NCI-H345 (cell line): ENCODE measurements at places on chromosomes 16 and 17.

DNA sequence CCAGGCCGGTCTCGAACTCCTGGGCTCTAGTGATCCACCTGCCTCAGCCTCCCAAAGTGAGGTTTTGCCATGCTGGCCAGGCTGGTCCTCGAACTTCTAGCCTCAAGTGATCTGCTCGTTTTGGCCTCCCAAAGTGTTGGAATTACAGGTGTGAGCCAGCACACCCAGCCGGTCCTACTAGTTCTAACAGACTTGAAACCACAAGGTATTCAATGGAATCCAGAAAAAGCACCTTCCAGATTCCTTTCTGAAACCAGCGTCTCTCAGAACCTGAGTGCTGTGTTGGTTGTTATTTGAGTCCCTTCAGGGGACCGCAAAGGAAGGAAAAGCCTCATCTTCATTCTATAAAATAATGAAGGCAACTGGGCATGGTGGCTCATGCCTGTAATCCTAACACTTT lies 4.1 kb downstream of the KRABD2 start:
- DNase-seq, result no peak

DNA sequence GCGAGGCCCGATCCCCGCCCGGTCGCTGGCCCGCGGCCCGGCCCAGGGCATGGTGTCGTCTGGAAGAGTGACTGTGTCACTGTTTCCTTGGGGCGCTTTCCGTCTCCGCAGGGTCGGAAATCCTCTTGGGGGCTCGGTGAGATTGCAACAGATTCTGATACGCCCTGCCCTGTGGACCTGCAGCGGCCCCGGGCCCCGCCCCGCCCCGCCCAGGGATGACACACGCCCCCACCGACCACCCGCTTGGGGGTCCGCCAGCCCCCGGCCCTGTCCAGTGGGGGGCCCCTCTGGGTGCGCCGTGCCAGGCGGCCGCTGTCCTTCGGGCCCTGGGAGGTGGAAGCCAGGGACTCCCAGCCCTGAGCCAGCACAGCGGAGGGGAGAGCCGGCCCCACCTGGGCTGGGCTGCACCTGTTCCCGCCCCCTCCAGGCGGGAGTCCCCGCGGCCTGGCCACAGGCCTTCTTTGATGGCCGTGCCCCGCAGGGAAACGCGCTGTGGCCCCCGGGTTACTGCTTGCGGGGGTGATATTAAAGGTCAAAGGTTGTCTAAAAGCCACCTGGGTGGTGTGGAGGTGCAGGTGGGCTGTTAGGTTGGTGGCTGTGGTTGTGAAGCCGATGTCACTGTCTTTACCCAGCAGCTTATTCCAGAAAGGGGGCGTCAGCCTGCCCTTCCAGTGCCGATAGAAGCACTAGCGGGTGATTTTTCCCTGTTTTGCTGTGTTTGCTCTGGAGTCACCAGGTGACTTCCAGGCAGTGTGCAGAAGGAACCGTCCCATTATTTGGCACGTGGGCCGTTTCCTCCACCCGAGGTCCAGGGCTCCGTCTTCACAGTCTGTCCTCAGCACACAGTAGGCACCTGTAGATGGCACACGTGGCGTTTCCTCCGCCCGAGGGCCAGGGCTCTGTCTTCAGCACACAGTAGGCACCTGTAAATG lies 752 bp downstream of the TBC1D24 start:
- peak; percentile 20 for DNase-seq

DNA sequence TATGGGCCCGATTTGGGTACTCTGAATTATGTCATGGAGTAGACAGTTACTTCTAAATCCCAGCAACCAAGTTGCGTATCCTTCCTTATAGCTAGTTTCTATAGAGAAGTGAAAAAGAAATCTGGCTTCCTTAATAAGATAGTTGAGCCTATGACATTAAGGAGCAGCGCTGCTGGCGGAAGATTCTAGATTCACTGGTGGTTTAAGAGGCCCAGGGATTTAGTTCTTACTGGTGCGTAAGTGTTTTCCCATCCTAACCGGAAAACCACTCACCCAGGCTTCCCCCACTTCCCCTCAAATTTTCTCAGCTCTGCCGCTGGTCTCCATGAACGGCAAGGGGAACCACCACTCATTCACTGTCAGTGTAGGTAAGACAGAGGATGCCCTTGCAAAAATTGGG lies 230.4 kb downstream of the CPPED1 start:
- no peak for DNase-seq

GRCh38 chr16:7746941-7747340 lies 414.3 kb downstream of the RBFOX1 start:
- DNase-seq, result no peak

- DNase-seq, result no peak
Observed at GRCh38 chr16:19505600-19506303, 16.1 kb downstream of the GDE1 start.

GRCh38 chr16:89583197-89583894 lies 7.8 kb downstream of the CPNE7 start:
- DNase-seq, result no peak

- DNase-seq, result peak; percentile 94
Observed at GRCh38 chr17:58783380-58783779, 27.7 kb downstream of the PPM1E start.

- DNase-seq, result no peak
Observed at GRCh38 chr17:62581764-62582163, 45.7 kb upstream of the MRC2 start.

DNA sequence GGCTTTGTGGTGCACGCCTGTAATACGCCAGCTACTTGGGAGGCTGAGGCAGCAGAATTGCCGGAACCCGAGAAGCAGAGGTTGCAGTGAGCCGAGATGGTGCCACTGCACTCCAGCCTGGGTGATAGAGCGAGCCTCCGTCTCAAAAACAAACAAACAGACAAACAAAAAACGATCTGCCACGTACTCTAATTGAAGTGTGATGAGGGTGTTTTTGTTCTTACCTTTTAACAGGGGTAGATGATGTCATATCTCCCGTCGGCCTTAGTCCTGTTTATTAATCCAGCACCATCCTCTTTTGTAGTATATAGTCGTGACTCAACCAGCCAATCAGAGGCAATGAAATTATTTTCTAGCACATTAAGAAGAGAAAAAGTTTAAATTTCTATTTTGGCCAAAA lies 58.5 kb downstream of the IQCK start:
- DNase-seq, result no peak

DNA sequence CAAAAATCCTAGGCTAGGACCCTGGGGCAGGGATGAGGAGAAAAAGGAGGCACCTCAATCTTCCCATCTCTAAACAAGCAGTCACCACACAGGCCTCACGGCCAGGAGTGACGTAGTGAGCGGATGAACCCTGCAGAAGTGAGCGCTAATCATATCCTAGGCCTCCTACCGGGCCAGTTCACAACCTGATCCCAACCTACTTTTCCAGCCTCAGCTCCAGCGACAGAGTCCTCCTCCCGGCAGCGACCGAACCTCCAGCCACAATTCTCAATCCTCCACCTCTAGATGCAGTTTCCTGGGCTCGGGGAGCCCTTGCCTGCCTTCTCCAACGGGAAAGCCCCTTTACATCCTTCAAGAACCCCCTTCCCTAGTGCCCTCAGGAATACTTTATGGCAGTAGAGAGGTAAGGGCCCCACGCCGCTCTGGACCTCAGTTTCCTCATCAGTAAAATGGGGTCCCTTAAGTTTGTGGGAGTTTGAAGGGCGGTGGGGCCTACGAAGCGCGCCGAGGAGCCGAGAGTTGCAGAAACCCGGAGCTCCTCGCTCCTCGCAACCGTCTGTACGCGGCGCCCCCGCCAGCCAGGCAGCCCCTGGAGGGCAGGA lies 1.4 kb downstream of the ZNF668 start:
- DNase-seq, result peak; percentile 25

GRCh38 chr16:26019381-26020242 lies 327.9 kb downstream of the HS3ST4 start:
- DNase-seq, result no peak

DNA sequence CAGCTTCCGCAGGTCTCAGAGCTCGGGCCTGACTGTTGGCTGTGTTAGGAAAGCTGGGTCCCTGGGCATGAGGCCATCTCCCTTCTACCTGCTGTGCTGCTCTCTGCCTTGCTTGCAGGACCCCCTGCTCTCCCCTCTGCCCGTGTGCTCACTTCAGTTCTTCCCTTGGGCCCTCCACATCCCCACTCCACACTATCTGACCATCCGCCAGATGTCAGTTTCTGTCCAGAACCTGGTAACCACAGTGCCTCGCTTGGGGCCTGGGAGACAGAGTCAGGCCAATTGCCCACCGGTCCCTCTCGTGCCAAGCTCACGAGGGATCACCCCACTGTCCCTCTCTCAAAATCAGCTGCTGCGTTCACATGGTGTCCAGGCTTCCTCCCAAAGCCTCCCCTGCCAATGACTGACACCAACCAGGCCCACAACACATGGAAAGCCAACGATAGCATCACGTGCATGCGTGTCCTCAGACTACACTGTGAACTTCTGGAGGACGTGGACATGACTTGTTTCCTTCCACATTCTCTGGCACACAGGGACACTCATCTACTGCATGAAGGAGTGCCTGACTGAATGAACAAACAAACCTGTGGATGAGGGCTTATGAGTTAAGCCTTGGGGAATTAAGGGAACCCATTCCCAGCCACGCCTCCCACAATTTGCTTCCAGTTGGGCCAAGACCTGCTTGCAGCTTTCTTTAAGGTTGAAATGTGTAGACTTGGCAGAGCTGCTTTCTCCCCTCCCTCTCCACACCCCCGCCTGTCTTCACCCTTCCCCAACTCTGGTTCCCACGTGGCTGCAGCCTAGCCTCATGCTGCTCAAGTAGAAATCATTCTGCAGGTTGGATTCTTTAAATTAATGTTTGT lies 72.5 kb upstream of the ZNF423 start:
- DNase-seq, result no peak

DNA sequence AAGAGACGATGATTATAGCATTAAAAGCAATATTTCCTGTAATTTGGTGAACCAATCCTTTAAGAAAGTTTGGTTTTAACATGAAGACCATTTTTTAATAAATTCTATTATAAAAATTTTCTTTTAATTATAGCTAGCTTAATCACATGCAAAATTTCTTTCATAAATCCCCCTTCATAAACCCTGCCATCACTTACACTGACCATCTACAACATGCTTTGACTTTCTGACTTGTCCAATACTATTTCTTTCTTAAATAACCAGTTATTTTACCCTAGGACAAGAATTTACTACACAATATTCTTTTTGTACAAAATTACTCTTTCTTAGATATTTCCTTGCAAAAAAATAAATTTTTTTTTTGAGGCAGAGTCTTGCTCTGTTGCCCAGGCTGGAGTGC lies 1334.8 kb downstream of the CDH11 start:
- no peak for DNase-seq

DNA sequence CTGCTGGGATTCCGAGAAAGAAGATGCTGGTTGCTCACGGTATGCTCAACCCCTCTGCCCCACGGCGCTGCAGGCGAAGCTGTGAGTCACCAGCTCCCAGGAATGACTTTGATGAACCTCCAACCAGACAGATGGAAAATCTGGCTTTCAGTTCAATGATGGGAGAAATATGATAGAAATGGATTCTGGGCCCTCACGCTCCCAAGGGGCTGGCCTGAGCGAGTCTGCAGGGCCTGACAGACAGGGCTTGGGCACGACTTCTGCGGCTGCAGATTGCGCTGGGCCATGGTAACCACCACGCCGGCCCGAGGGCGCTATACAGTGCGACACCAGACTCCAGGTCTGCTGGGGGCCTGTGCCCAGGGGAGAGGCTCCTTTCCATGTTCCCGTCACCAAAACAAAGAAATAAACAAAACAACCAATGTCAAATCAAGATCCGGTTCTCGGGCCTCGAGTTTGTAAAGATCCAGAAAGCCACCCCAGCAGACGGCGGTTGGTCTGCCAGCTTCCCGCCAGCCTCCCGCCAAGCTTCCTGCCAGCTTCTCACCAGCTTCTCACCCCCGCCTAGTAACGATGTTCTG lies 11.1 kb upstream of the ABR start:
- DNase-seq, result no peak

- DNase-seq, result no peak
Observed at GRCh38 chr17:61431594-61432311, 20.5 kb upstream of the TBX4 start.

- no peak for DNase-seq
Observed at GRCh38 chr17:61587807-61588660, 3.0 kb downstream of the NACA2 start.

DNA sequence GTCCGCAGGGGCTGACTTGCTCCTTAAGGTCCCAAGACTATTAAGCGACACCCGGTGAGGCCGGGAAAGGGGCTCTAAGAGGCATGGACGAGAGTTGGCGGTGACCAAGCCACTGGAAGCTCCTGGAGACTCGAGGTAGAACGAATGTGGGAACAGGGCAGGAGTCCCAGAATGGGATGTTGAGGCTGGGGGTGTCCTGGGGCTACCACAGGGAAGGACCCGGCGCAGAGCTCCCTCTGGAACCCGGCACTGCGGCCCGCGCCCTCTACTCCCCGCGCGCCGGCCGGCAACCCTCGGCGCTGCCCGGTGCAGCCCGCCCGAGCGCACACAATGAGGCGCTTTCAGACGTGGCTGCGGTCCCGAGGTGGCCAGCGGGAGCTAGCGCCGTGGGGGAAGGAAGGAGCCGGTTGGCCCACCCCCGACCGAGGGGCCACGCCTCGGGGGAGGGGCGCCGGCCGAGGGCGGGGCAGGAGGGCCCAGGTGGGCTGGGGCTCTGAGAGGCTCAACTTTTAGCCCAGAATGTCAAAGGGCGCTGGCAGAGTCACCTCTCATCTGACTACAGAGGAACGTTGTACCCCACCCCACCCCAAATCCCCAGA lies at the start of gene CHST6:
Gene CHST6 (minus strand): TSS at position 366 of the 599 bp plus-strand sequence. CDS start 15,613 bp downstream, outside the sequence.
- peak; percentile 18 for DNase-seq

DNA sequence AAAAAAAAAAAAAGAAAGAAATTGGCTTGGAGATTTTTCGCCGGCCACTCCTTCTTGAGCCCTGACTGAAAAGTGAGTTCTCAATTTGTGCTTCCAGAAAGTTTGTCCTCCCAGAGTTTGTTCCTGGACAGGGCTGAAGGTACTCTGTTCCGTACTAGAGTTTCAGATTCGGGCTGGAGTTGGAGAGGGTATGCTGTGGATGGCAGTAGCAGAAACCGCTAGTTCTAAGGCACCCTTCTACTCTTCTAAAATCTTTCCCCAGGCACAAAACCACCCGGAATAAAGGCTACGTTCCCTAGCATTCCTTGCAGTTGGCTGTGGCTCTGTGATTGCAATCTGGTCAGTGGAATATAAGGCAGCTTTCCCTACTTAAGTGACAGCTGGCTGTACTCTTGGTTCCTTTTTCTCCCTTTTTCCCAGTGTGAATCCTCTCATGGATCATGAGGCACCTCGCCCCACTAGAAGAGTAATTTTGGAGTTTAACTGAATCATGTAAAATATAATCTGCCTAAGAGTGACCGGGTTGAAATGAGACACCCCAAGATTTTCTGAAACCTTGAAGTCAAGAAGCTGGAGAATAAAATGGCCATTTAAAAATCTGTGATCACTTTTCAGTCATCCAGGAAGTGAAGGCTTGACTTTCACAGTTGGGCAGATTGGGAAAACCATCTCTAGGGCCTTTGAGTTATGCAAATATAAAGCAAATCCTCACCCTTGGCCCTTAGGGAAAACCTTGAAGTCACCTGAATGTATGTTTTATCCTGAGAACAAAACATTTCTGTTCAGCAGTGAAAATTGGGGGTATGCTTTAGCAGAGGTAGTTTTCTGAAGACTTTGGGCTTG lies 901 bp upstream of the HEATR6 start:
- no peak for DNase-seq

DNA sequence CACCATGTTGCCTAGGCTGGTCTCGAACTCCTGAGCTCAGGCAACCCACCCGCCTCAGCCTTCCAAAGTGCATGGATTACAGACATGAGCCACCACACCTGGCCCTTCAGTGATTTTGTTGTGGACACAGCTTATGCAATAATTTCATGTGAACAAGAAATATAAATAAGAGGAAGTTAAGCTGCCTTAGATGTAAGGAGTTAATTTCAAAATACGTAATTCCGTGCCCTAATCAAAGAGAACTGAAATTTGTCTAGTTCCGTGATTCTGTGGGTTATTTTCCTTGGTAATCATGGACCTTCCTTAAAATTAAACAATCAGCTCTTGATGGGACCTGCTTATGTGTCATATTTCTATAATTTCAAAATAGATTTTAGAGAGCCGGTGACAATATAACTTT lies 11.9 kb downstream of the TVP23A start:
- no peak for DNase-seq
